ENCODE measurements at places on chromosomes 5 and 9.

- DNase-seq: no peak
Observed at GRCh38 chr9:6764523-6764922, 6.8 kb downstream of the KDM4C start.

GRCh38 chr9:134179595-134179917 is 15.2 kb upstream of the RNU6ATAC start:
- no peak for DNase-seq

GRCh38 chr9:112175796-112176315 is 759 bp upstream of the SUSD1 start:
- no peak for DNase-seq

GRCh38 chr9:81874931-81875330 is 53.3 kb upstream of the SPATA31D4 start:
- DNase-seq: peak; percentile 69

- DNase-seq: no peak
Observed at GRCh38 chr5:136042665-136043121, 13.9 kb downstream of the TGFBI start.

- DNase-seq: no peak
Observed at GRCh38 chr5:36059571-36060419, 6.9 kb downstream of the UGT3A2 start.

GRCh38 chr5:16934123-16934522 is 2.0 kb downstream of the MYO10 start:
- DNase-seq: no peak

DNA sequence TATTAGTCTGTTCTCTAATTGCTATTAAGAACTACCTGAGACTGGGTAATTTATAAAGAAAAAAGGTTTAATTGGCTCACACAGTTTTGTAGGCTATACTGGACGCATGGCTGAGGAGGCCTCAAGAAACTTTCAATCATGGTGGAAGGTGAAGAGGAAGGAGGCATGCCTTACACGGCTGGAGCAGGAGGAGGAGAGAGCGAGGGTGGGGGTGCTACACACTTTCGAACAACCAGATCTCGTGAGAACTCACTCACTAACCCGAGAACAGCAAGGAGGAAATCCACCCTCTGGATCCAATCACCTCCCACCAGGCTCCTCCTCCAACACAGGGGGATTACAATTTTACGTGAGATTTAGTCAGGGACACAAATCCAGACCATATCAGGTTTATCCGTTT is 90.0 kb downstream of the RMI1 start:
- no peak for DNase-seq

- no peak for DNase-seq
Observed at GRCh38 chr5:14954216-14954615, 82.6 kb upstream of the ANKH start.

DNA sequence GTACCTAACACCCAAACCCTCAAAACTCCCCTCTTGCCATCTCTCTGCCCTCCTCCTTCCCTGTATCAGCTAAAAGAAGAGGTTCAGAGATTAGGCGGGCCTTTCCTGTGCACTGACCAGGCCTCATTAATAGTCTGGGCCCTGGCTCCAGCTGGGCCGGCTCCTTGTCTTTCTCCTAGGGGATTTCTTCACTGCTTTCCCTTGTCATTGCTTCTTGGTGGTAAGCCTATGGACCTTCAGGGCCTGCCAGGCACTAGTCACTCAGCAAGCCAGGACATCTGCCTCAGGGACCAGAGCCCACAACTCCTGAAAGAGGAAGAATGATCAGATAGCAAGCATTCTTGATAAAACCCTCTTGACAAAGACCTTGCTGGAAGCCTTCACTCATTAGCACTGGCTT is 50.9 kb downstream of the MRRF start:
- DNase-seq: no peak

DNA sequence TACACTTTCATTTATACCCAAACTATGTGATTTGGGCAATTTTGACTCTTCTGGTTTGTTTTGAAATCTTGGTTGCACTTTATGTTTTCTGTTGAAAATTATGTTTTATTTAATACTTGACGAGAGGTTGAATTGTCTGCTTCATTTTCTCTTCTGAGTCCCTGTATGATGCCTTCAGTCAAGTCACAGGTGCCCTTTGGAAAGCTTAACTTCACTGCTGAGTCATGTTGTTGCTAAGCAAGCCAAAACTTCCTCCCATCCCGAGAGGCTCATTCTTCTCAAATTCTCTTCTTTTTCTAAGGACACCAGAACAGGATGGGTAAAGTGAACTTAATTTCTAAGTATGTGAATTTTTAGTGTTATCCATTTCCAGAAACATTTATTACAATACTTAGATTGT is 455.3 kb upstream of the PTGER4 start:
- DNase-seq: no peak

DNA sequence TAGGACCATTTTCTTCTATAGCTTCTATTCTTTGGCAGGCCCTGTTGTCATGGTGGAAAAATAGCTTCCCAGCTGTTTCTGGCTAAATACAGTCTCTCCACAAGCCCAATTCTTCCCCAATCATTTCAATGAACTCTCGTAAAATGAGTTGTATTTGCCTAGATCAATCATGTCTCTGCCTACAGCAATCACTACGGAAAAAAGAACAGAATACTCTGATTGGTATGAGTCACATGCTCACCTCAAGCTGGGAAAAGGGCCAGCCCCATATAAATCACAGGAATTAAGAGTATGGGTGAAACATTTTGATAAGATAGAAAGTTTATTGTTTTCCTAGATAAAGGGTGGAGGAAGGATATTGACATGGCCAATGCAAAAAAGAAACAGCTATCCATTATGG is 711.4 kb downstream of the EFNA5 start:
- DNase-seq: no peak

GRCh38 chr9:36933676-36934215 is 100.3 kb downstream of the PAX5 start:
- DNase-seq: no peak

GRCh38 chr5:172680921-172681320 is 39.9 kb downstream of the NEURL1B start:
- DNase-seq: no peak

- DNase-seq: no peak
Observed at GRCh38 chr9:131624636-131625507, 79.5 kb downstream of the PRRT1B start.

GRCh38 chr5:22708770-22709328 is 144.3 kb downstream of the CDH12 start:
- no peak for DNase-seq

DNA sequence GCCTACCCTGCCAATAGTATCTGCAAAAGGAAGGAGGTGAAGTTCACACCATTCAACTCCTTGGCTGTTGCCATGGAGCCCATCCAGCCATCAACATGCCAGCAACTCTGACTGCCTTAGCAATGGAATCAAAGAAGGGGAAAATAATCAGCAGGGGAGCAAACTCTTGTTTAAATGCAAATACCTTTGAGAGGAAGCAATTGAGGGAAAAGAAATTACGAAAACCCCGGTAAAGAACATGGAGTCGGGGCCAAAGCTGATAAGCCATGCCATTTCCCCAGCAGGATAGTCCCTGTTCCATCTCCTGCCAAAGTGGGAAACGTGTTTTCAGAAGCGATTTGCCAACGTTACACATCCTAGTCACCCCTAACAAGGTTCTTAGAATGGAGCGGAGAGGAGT is 69.0 kb downstream of the MFAP3 start:
- DNase-seq: no peak

DNA sequence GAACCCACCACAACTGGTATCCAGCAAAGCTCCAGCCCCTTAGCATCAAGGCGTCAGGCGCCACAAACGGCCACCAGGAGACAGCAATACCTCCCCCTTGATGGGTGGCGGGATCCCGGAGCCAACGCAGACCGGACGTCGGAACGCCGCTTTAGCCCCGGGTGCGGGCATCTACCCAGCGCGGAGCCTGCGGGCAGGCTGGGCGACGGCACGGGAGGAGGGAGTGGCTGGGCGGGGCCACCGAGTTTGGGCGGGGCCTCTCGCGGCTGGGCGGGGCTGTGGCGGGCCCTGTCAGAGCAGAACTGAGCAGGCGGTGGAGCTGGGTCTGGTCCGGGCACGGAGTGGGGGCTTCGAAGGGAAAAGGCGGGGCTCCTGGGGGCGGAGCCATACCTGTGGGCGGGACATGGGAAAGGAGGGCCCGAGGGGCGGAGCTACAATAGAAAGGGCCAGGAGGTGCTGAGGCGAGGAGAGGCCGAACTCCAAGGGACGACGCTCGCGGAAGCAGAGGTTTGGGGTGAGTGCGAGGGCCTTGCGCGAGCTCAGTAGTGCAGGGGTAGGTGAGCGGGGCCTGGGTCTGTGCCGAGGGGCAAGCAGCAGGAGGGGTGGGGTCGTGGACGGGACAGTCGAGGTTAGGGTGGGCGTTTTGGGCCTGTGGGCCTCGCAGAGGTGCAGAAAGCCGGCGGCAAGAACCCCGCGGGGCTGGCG is 40.2 kb upstream of the GARNL3 start:
- no peak for DNase-seq

- no peak for DNase-seq
Observed at GRCh38 chr9:4344946-4345345, 45.1 kb upstream of the GLIS3 start.

DNA sequence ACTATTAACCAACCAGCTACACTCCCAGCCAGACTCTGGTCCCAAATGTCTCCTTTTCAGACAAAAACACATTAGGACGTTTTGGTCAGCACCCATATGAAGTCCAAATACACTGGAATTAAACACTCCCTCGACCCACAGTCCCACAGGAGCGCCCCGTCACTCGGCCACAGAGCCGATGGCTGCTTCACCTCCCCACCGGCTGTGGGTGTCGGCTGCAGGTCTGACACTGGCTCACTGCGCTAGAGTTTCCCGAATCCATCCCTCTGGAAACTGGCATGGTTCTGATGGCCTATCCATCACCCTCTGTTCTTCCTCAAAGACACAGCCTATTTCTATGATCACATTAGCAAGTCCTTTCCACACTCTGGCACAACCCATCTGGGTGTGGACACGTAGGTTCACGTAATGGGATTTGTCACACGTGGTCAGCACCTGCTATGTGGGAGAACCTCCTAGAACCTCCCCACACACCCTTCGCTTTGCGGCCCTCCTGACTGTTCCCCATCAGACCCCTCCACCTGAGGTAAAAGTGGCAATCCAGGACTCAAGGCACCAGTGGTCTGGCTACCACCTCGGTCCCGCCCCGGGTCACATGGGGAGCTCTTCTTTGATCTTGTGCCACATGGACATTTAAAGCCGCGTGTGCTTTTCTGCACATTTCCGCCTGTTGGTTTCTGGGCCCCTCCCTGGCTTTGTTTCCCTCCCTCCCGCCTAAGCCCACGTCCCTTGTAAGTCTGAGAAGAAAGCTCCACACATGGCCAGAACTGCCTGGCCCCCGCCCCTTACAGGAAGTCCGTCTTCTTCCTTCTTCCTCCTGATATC is 131.1 kb upstream of the PHYKPL start:
- no peak for DNase-seq

Measured in AG04449 (cell line).